Activated T-helper 2 cell treated with anti-CD3 and anti-CD28 coated beads, Interferon-gamma antibody, Interleukin-2, Interleukin-4, amounts not matched to agents 10 μg/mL and 5 μg/mL and 100 μg/mL, durations not matched to agents 14 hours and 24 hours and 36 hours (primary cell): ENCODE measurements at places on chromosomes 7 and 10. TPM values are rescaled to one million over a fixed set of nuclear protein-coding genes. Genes with fewer than 3 reads are reported as not detected.
A peak's percentile ranks its signal among the peaks of the same experiment; 100 is the strongest.

Gene SUMF2
- total RNA-seq = 153 and 158 TPM in 2 replicates

Gene HOXA7
- total RNA-seq = not detected in 2 replicates

Gene RHBDD2
- total RNA-seq = 139 and 143 TPM in 2 replicates

Gene FAM25C
- not detected in 2 replicates for total RNA-seq

Gene HYCC1
- 49.9 and 55.1 TPM in 2 replicates for total RNA-seq

Gene TAF5
- total RNA-seq = 9.5 and 10.7 TPM in 2 replicates

Gene SEPTIN7
- total RNA-seq = 228 and 236 TPM in 2 replicates

Gene FGF8
- not detected in 2 replicates for total RNA-seq

Gene LRRC18
- total RNA-seq = not detected in 2 replicates

Gene RTKN2
- 2.8 and 2.9 TPM in 2 replicates for total RNA-seq

DNA sequence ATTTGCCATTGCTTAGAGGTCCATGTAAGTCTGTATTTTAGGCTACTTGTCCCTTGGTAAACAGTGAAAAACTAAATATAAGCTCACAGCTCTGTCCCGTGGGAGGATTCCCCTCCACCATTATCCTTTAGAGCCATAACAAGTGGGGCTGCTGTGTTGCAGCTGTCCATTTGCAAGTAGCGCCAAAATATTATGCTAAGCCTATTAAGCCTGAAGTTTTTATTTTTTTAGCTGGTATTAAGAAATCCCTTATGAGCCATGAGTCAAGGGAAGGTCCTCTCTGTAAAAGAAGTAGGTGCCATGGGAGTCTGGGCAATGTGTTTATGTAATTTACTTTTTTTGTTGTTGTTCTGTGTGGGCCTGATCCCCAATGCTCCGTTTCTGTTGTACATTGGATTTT is 183.9 kb downstream of the THSD7A start:
- no peak for DNase-seq

GRCh38 chr7:131636092-131636491 is 79.7 kb upstream of the PODXL start:
- no peak for DNase-seq

GRCh38 chr7:157433628-157434027 is 96.8 kb downstream of the DNAJB6 start:
- DNase-seq = no peak

GRCh38 chr10:88515235-88515634 is 67.9 kb downstream of the RNLS start:
- DNase-seq = no peak

DNA sequence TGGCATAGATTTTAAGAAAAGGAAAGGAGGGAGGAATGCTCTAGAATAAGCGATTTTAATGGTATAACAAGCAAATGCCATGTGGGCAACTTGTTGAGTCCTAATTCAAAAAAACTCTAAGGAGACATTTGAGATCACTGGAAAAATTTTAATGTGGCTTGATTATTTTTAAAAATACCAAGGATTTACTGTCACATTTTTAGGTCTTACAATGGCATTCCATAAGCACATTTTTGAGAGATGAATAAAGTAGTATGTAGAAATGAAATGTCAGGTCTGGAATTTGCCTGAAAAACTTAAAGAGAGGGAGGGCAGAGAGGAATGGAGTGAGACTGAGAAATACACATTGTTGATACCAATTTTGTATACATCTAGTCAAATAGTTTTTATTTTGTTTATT is 20.3 kb downstream of the NCAPG2 start:
- DNase-seq = no peak

GRCh38 chr10:60894786-60895185 is 49.2 kb downstream of the RHOBTB1 start:
- no peak for DNase-seq

DNA sequence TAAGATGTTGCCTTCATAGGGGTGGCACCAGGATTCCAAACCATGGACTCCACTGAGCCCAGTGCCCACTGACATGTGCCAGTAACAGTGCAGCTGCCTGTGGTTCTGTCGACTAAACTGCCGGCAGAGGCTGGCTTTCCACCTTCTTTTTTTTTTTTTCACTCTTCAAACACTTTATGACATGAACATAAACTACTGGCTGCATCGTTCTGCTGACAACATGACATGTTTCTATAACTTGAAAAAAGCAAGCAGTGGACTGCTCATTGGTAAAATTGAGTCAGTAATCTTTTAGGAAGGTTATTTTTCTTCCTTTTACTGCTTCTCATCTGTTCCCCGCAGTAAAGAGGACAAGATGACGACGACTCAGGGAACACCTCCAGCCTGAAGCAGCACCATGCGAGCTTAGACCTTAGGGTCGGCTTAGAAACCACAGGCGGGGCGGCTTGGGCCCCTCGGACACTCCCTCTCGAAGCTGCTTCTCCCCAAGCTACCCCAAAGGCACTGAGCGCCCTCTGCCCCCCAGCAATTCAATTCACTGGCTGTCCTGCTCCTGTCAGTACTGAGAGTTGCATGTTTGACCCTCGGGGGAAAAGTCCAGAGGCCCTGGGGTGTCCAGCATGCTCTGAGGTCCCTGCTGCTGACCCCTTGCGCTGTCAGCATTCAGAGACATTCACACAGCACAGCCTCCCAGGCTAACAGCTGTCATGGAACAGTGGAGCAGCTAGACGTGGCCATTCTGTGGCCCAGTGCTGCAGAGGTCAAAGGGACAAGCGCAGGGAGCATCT is 112.5 kb downstream of the EGFR start:
- no peak for DNase-seq

- DNase-seq = no peak
These were observed 6.8 kb downstream of the BRI3 start for GRCh38 chr7:98288064-98288823.

- DNase-seq = no peak
These were observed 212.2 kb downstream of the PCLO start for GRCh38 chr7:82950436-82950835.

- DNase-seq = no peak
These were observed 176.8 kb downstream of the ZMYND11 start for GRCh38 chr10:311901-312665.

DNA sequence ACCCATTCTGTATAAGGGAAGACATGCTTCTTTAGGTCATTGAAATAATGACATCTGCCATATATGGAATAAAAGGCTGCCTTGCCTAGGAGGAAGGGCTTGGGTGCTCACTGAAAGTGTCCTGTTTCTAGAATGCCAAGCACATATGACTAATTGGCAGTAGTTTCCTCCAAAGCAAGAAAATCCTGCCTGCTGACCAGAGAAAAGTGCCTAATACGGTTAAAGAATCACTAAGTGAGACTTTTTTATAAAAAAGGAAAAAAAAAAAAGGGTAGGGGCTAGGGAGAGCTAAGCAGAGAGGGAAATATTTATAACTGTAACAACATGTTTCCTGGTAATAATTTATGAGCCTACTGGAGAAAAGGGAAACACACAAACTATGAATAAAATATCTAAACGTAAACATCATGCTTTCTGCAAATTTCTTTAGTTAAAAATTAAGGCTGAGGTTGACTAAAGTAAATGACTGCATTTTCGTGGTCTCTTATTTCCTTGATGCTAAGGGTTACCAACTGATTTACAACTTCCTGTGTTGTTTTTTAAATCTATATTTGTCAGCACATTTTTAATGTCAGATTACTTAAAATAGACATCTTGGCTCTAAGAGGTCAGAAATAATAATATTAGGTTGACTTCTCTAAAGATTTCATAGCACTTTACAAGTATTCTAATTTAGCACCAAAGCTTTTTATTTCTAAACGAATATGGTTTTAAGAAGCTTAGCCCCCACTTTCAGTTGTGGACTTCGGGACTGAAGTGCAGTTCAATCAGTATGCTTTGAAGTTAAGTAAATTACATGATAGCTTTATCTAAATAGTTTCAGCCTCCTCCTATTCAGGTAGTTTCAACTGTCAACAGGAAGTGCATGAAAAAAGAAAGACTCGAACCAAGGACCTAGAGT is 89.6 kb downstream of the CABCOCO1 start:
- no peak for DNase-seq

GRCh38 chr10:69750011-69750373 is 51.7 kb upstream of the COL13A1 start:
- no peak for DNase-seq

DNA sequence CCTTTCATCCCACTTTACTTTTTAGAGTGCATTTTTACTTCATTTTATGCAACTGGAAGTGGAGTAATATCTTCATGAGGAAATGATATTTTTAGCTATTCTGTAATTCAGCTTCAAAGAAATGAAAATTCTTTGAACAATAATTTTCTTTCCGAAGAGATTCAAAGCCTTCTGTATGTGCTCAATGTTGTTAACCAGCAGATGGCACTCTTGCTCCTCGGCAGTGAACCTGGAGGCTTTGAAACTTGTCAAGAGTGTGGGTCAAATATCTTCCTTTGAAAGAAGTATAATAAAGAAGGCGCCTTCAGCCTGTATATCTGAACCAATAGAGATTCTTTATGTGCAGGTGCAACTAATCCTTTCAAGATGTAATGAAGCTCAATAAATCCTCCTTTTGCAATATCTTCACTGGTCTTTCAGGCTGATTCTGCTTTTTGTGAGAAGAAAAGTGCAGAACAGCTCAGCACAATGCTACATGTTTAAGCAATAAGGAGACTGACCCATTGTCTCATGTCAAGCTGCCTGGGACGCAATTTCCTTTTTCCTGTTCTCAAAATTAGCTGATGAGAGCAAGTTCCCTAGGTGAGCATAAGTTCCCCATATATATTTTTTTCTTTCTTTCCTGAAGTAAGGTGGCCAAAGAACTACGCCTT is 258.4 kb downstream of the SEMA3A start:
- peak; percentile 19 for DNase-seq
